ENCODE measurements at places on chromosomes 1 and 21.

DNA sequence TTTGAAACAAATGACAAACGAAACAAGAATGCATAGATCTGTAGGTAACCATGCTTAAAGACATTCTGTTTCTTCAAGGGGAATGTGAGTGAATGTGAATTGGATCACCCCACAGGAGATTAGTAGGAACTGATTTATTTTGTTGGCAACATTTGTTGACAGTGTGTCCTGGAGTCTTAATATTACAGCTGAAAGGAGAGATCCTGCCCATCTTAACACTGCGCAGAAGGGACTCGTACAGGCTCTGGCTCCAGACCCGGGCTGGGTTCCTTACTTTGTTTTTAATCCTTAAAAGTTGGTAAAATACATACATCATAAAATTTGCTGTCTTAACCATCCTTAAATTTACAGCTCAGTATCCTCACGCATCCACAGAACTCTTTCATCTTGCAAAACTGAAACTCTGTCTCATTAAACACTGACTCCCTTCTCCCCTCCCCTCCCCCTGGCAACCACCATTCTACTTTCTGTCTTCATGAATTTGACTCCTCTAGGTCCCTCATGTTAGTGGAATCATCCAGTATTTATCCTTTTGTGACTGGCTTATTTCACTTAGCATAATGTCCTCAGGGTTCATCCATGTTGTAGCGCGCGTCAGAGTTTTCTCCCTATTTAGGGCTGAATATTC is 74.1 kb downstream of the GALNT2 start:
- no peak for DNase-seq

DNA sequence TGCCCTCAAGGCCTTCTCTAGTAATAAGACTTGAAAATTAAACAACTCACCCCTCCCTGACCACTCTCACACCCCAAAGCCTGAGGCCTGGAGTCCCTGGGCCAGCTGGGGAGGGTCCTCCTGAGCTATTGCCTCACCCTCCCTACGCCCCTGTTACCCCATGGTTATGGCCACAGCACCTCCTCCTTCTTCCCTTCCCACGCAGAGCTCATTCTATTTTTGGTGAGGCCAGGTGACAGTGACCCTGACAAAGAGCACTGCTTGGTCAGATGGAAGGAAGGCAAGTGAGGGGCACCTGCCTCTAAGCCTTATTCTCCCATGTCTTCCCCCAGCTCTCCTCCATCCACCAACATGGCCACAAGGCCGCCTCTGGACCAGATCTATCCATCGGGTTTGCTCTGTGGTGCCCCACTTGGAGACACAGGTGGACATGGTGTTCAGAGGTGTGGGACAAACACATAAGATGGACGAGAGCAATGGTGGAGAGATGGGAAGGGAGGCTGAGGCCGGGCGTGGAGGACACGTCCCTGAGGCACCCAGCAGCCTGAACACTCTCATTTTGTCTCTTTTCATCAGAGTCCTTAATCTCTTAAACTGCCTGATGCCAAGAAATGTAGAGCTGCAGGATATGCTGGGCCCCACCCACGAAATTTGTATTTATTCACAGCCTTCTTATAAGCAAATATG is 42.6 kb downstream of the FCRL5 start:
- no peak for DNase-seq

- no peak for DNase-seq
Measured at GRCh38 chr1:4599951-4600481, 54.4 kb upstream of the AJAP1 start.

- DNase-seq, result peak; percentile 14
Measured at GRCh38 chr1:13828454-13829151, 128.6 kb downstream of the PRDM2 start.

DNA sequence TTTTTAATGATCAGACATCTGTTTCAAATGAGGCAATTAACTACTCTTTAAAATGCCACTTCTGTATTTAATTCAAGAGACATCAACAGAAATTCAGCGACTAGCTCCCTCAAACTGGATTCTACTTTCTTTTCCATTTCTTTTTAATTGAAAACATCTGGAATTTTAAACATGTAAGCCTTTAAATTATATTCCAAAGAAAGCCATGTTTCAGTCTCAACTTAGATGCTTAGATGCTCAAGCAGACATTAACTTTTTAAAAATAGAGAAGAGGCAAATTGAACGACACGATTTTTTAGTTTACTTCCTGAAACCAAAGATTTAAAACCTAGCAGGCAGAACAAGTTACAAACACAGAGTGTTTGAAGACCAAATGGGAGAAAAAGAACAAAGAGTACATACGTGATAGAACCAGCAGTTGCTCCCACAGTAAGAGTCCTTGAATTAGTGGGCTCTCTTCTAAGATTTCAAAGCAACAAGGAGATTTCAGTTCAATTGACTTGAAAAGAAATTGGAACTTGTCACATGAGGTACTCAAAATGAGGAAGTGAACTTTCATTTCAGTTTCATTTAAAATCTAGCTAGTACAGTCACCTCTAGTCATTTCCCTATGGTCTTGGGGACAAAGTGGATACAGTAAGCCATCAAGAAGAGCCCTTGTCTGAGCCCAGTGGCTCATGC is at the start of gene CTSS:
Gene CTSS (minus strand): TSS at position 483 of the 681 bp plus-strand sequence. CDS start 1,015 bp downstream, outside the sequence.
- DNase-seq, result no peak

- no peak for DNase-seq
Measured at GRCh38 chr1:21624571-21625389, 44.4 kb downstream of the RAP1GAP start.

- no peak for DNase-seq
Measured at GRCh38 chr1:30043731-30044408, 679.5 kb downstream of the MATN1 start.

Data from stimulated activated CD8-positive, alpha-beta memory T cell treated with anti-CD3 and anti-CD28 coated beads, Interleukin-7, amount 100 ng/mL, for 48 hours (primary cell).